Kidney capillary endothelial cell (primary cell): ENCODE measurements at places on chromosomes 4 and X.

DNA sequence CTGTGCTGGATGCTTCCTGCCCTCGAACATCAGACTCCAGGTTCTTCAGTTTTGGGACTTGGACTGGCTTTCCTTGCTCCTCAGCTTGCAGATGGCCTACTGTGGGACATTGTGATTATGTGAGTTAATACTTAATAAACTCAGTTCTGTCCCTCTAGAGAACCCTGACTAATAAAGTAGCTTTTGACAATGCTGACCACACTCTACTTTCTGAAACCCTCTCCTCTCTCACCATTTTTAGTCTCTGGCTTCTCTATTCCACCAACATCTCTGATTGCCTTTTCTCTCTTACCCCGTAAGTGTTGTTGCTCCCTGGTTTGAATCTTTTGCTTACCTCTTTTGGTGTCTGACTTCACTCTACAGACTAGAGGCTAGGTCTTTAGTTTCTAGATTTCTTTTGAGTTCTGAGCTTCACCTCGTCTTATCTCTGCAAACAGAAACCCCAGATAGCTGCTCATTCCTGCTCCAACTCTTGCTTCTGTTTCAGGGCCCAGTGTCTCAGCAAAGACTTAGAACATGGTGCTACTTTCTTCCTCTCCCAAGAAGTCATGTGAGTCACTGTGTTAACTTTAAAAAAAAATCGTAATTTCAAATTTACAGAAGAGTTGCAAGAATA lies 11.4 kb downstream of the TMSB4X start:
- no peak for DNase-seq

DNA sequence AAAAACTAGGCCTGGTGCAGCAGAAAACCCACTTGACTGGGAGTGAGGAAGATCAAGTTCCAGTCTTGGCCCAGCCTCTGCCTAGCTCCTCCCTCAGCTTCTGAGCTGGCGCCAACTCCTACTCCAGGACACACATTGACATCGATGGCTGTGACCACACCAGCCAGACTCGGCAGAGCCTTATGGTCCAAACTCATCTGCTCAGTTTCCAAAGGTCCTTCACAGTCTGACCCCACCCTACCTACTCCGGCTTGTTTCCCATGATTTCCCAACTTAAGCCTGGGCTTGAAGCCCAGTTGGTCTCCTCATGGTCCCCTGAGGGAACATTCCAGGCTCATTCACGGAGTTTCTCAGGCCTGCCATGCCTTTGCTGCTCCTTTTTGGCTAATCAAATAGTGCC lies 10.1 kb downstream of the ELF4 start:
- no peak for DNase-seq

GRCh38 chr4:169898095-169898494 lies 128.1 kb downstream of the MFAP3L start:
- DNase-seq = no peak

- DNase-seq = no peak
Measured at GRCh38 chr4:86935566-86935852, 698 bp downstream of the AFF1 start.

DNA sequence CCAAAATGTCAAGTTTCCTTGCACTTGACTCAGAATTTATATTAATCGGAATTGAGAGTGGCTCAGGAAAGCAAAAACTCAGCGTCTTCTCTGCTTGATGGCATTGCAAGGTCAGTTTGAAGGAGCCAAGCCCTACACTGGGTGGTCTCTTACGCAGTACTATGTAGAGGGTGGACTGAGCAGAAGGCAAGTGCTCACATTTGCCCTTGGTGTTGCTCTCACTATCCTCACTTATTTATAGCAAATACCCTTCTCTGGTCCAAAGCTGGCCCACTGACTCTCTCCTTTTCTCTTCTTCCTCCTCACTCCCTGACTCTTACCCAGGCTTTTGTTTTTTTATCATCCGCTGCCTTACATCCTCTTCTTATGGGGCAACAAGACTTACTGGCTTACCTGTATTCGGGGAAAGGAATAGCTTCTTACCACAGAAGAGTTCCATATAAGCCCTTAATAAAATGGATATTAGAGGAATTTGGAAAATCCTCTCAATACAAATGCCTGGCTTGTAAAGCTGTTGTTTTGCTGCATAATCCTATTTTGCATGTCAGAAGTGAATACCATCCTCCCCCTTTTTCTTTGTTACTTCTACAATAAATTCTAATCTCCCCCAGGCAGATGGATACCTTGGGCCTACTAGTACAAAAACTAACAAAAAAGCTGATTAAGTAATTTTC lies 24.8 kb upstream of the GATB start:
- DNase-seq = no peak
